Dermis lymphatic vessel endothelial cell (primary cell): ENCODE measurements at places on chromosomes 1 and 21. TPM values are rescaled to one million over a fixed set of nuclear protein-coding genes. Genes with fewer than 3 reads are reported as not detected.

Gene KCNA2
- under 0.01 TPM in 1 of 2 replicates, not detected in the other for total RNA-seq

Gene MAEL
- total RNA-seq, result not detected in 2 replicates

Gene PRKAA2
- 1.5 and 2.9 TPM in 2 replicates for total RNA-seq

Gene RHEX
- not detected in 2 replicates for total RNA-seq

Gene BCAR3
- total RNA-seq, result 31.3 and 36.1 TPM in 2 replicates
